ENCODE measurements at places on chromosomes 4 and X.

DNA sequence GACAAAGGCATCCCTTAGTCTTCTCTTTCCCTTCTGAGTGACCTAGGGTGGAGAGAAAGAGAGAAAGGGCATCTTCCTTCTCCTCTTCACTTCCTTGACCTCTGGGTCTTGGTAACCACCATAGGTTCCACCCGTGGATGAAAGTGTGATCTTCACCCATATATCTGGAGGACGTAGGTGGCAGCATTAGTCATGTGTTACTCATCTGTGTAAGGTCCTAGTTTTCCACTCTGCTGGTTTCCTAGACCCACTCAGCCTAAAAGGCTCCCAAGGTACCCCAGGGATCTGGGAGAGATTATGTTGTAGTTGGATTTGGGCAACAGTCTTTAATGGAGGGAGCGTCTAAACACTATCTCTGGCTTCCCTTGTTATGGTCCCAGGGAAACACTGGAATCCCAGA lies 45.5 kb upstream of the RAB9B start:
- H3K27ac ChIP-seq: no peak overlapping the region
- DNase-seq: no peak
- no peaks in the 10 kb centered on the region for H3K4me1 ChIP-seq
- no peaks in the 10 kb centered on the region for H3K36me3 ChIP-seq
- H3K4me3 ChIP-seq: no peak overlapping the region

- H3K4me1 ChIP-seq: no peaks in the 10 kb centered on the region
- no peaks in the 10 kb centered on the region for H3K27me3 ChIP-seq
- DNase-seq: no peak
- H3K36me3 ChIP-seq: no peaks in the 10 kb centered on the region
These were observed 94.4 kb downstream of the IL15 start for GRCh38 chr4:141730805-141731204.

GRCh38 chr4:172818901-172819300 lies 349.7 kb upstream of the GALNT7 start:
- no peak overlapping the region for H3K27ac ChIP-seq
- no peaks in the 10 kb centered on the region for H3K27me3 ChIP-seq
- H3K4me3 ChIP-seq: no peak overlapping the region
- DNase-seq: no peak
- H3K4me1 ChIP-seq: no peaks in the 10 kb centered on the region

- H3K27me3 ChIP-seq: no peaks in the 10 kb centered on the region
- no peaks in the 10 kb centered on the region for H3K36me3 ChIP-seq
- H3K4me1 ChIP-seq: no peaks in the 10 kb centered on the region
- H3K4me3 ChIP-seq: peak overlapping the region; percentile 47
- no peak overlapping the region for H3K27ac ChIP-seq
- DNase-seq: no peak
These were observed 403 bp upstream of the LGI2 start for GRCh38 chr4:25031077-25031621.

DNA sequence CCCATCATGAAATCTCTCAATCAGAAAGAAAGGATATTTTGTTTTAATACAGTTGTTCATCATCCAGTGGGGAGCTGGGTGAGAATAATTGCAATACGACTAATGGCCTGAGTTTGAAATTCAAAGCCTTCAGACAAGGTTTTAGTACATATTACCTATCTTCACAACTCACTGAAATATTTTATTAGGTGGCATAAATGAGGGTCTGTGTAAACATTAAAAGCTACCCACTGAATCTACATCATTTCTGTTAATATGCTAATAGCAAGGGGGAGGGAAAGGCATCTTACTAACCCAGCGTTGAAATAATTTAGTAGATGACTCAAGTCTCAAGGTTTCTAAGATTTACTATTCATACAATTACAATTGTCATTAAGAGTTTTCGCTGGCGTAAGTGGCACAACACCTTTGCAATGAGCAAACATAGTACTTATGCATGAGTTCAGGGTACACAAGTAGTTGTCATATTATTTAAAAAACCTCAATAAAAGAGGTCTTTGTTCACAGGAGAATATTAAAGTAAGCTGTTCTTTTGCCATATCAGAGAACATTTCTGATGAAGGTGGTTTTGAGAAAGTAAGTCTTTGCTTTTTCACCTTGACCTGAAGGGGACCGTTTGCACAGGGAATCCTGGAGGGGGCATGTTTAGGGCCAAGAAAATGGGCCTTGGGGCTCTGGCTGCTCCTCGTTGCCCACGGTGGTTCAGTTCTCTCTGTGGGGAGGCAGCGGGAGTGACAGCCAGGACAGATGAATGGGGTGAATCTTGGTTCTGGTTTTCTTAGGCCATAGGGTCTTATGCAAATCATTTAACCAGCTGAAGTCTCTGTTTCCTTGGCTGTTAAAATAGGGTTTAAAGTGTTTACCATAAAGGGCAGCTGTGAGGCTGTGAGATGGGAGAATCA lies 4.5 kb upstream of the RHOH start:
- H3K4me3 ChIP-seq: peak overlapping the region; percentile 67
- H3K4me1 ChIP-seq: peaks cover 14% of the 10 kb centered on the region
- H3K27me3 ChIP-seq: no peaks in the 10 kb centered on the region
- peak; percentile 59 for DNase-seq
- peak overlapping the region; percentile 97 for H3K27ac ChIP-seq

DNA sequence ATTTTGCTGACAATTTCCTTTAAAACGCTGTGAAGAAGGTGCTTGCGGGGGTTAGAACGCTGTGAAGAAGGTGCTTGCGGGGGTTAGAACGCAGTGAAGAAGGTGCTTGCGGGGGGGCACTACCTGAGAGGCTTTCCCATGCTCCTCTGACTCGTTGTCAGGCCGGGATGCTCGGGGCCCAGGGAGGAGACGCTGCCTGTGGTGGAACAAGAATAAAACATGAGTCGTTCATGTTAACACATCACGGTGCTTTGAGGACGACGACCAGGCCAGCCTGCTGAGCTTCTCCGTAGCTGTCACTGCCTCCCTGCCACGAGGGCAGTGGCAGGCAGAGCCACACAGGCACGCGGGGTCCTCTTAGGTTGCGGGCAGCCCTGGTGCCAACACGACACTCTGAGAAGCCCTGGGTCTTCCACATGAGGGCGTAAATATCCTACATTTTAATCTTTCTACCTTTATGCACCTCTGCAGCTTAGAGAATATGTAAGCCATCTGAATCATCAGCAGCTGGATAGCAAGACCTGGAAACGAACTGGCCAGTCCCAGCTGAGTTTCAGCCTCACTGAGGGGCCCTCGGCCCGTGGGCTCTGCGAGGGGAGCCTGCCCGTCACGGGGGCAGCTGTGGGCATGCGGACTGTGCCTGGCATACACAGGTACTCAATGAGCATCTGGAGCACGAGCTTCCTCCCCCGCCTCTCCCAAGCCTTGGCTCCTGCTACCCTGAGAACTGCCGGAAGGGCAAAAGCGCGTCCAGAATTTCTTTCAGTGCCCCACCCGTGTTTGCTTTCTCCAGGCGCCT lies 47.0 kb downstream of the FGFRL1 start:
- H3K4me1 ChIP-seq: no peaks in the 10 kb centered on the region
- H3K4me3 ChIP-seq: no peak overlapping the region
- no peak for DNase-seq
- H3K27me3 ChIP-seq: peaks cover 28% of the 10 kb centered on the region
- no peaks in the 10 kb centered on the region for H3K36me3 ChIP-seq

DNA sequence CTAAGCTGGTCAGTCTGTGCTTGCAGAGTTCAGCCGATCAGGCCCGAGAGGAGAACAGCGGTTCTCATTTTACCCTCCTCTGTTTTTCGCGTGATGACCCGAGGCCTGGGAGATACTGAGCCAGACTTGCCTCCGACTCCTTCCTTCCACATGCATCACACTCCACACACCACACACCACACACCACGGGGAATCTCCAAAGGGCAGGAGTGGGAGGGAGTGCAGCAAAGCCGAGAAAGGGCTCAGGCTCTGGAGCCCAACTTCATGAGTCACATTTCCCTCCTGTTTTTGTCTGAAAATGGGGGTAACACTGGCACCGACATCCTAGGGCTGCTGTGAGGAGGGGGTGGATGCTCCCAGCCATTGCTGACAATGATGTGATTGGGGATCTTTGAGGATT lies 38.9 kb downstream of the TKTL1 start:
- H3K4me3 ChIP-seq: no peak overlapping the region
- H3K27me3 ChIP-seq: no peaks in the 10 kb centered on the region
- DNase-seq: no peak
- H3K4me1 ChIP-seq: peaks cover 17% of the 10 kb centered on the region

GRCh38 chr4:159010563-159011260 lies 92.2 kb upstream of the RAPGEF2 start:
- H3K27me3 ChIP-seq: no peaks in the 10 kb centered on the region
- H3K4me1 ChIP-seq: peaks cover 1% of the 10 kb centered on the region
- no peak for DNase-seq
- no peak overlapping the region for H3K4me3 ChIP-seq
- H3K36me3 ChIP-seq: no peaks in the 10 kb centered on the region

DNA sequence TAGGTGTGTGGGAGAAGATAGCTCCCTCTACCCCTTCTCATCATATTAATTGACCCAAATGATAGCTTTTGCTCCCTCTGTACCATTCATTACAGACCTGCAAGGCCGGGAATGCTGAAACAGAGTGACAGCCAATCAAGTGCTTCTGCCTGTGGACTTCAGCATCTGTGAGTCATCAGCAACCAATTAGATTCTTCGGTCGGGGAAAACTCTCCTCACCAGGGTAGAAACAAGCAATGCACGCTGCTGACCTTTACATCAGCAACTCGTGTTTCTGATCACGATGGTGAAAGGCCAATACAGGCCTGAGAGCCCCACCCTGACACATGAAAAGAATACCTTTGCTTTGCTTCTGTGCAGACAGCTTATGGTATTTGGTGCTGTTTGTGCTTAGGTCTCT lies 347.2 kb upstream of the DDX53 start:
- no peaks in the 10 kb centered on the region for H3K27me3 ChIP-seq
- no peak for DNase-seq
- no peaks in the 10 kb centered on the region for H3K36me3 ChIP-seq
- no peak overlapping the region for H3K4me3 ChIP-seq

GRCh38 chr4:120725639-120726580 lies 196.6 kb downstream of the PRDM5 start:
- DNase-seq: no peak
- no peak overlapping the region for H3K27ac ChIP-seq
- no peak overlapping the region for H3K4me3 ChIP-seq
- H3K36me3 ChIP-seq: 0 out of 2 replicates have a peak, but pooled peaks cover 2% of the 10 kb centered on the region
- no peaks in the 10 kb centered on the region for H3K27me3 ChIP-seq
- H3K4me1 ChIP-seq: peaks cover 20% of the 10 kb centered on the region

DNA sequence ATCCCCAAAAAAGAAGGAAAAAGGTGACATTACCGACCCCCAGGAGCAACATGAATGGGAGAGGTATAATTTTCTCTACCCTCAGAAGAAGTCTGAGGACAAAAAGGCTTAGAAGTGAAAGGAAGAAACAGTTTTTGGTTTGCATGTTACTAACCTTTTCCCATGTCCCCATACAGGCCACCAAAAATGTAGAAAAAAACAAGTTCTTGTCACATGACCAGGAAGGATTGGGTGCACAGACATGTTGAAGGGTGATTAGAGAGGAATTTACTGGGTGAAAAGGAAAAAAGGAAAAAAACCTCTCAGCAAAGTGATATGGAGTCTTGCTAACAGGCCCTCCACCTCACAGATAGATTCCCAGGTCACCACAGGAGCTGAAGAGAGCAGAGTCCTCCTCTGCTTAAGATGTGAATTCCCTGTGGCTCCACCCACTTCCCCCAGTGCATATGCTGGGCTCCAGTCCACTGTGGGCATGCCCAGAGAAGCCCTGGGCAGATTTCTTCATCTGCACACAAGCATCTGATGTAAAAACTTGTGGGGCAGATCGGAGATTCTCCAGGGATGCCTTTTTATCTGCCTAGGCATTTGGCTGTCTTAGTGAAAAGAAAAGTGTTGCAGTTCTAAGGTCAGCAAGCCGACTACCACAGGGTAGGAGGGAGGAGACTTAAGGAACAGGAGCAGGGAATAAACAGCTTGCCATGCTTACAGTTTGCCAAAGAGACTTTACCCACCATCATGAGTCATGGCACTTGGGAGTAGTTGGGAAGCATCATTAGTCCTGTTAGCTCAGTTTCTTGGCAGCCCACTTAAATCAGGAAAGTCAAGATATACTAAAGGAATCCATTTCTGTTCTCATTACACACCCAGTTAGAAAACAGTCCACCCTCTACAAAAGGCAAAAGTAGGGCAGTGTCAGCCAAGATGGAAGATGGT lies 25.0 kb upstream of the PASD1 start:
- no peak overlapping the region for H3K4me3 ChIP-seq
- H3K4me1 ChIP-seq: no peaks in the 10 kb centered on the region
- H3K27me3 ChIP-seq: no peaks in the 10 kb centered on the region
- no peak for DNase-seq
- H3K27ac ChIP-seq: no peak overlapping the region
- H3K36me3 ChIP-seq: no peaks in the 10 kb centered on the region

DNA sequence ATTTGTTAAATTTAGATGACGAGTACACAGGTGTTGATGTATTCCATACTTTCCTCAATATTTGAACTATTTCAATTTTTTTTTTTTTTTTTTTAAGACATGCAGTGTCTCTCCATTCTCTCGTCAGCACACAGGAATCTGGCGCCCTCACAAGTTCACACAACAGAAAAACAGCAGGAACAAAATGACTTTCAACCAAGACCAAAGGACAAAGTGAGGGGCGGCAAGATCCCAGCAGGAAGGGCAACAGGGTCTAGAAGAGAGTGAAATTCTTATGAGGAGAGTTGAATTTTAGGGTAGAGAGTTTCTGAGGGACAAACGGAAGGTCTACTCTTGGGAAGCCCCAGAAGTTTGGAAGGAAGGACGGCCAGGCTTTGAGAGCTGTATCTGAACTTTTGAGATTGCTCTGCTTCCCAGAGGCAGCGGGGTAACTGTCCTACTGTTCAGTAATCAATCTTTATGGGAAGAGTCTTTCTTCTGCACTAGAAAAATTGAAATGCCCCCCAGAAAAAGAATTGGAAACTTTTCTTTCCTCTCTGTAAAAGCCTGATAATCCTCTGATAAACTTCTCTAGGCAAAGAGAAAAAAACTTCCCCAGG lies 760.2 kb downstream of the RAB28 start:
- peaks cover 18% of the 10 kb centered on the region for H3K4me1 ChIP-seq
- H3K27ac ChIP-seq: peak overlapping the region; percentile 65
- DNase-seq: peak; percentile 76
- no peaks in the 10 kb centered on the region for H3K27me3 ChIP-seq
- H3K4me3 ChIP-seq: peak overlapping the region; percentile 54

- H3K27me3 ChIP-seq: no peaks in the 10 kb centered on the region
- no peak for DNase-seq
- H3K4me3 ChIP-seq: no peak overlapping the region
- H3K36me3 ChIP-seq: no peaks in the 10 kb centered on the region
- H3K4me1 ChIP-seq: no peaks in the 10 kb centered on the region
These were observed 23.7 kb downstream of the ACSL1 start for GRCh38 chr4:184801781-184802696.

DNA sequence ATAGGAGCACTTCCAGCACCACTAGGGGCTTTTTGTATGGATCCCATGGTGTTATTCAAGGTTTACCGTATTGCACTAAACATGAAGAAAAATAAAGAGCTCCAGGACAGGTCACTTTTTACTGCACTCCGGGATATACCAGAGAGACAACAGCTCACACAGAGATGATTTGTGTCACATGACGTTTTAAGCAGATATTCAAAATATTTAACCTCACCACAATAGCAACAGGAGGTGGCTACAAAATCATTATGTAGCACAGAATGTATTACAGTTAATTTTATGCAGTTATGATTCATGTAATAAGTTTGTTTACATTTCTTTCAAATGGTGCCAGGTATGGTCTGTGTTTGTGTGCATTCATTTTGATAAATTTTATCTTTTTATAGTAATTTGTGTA lies 100.6 kb downstream of the LUZP4 start:
- H3K27ac ChIP-seq: no peak overlapping the region
- no peaks in the 10 kb centered on the region for H3K27me3 ChIP-seq
- H3K36me3 ChIP-seq: no peaks in the 10 kb centered on the region
- H3K4me1 ChIP-seq: no peaks in the 10 kb centered on the region
- no peak for DNase-seq
- no peak overlapping the region for H3K4me3 ChIP-seq

All from MM.1S (cell line).